ENCODE measurements at places on chromosomes 7 and 10.

- DNase-seq: no peak
These were observed 767 bp downstream of the KRIT1 start for GRCh38 chr7:92244808-92245486.

GRCh38 chr10:69506834-69507713 lies 55.8 kb downstream of the TSPAN15 start:
- DNase-seq: no peak

- DNase-seq: no peak
These were observed 29.2 kb downstream of the TACR2 start for GRCh38 chr10:69387500-69387899.

- DNase-seq: no peak
These were observed 3.6 kb downstream of the ELN start for GRCh38 chr7:74031403-74032190.

- no peak for DNase-seq
These were observed 291.9 kb downstream of the PARD3 start for GRCh38 chr10:34523017-34523767.

- DNase-seq: no peak
These were observed 22.3 kb downstream of the ZNF503 start for GRCh38 chr10:75379212-75379724.

- DNase-seq: no peak
These were observed 51.4 kb upstream of the SLC35B4 start for GRCh38 chr7:134367956-134368749.

DNA sequence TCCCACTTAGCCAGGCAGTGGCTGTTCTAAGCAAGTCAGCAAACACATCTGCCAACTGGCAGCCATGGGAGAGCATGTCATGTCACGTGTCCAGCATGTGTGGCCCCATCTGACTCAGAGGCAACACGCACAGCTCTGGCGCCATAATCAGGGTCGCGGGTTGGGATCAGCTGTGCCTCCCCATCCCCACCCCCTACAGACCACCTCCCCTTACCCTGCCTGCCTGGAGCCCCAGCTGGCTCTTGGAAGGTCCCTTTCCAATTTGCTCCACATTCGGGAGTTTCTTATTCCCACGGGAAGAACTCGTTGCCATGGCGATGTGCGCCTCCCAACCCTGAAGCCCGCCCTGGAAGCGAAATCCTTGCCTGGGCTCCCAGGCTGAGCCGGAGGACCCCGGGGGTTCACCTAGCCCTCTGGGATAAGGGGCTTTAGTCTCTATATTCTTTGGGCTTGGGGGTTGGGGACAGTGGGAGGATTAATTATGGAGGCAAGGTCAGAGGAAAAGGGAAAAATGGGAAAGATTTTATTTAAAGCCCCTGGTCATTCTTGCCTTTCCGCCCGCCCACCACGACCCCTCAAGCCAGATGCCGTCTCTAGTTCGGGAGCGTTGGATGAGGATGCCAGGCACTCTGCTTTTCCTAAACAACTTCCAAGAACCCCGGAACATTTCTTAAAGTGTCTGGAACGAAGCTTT lies 283.7 kb downstream of the ZEB1 start:
- DNase-seq: no peak

DNA sequence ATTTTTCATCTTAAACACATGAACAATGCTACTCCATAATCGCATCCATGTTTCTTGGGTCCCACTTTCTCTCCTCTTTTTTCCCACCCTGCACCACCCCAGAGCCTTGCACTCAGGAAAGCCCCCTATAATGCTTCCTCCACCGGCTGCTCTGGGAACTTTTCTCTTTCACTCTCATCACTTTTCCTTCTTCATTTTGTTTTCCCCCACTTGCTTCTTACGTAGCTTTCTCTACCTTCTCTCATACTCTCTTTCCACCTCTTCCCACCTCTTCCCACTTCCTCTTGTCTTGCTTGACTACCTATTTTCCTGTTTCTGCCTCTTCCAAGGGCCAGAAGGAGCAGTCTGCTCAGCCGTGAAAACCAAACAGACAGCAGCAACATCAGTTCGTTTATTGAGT lies 229.5 kb upstream of the RHOBTB1 start:
- no peak for DNase-seq

DNA sequence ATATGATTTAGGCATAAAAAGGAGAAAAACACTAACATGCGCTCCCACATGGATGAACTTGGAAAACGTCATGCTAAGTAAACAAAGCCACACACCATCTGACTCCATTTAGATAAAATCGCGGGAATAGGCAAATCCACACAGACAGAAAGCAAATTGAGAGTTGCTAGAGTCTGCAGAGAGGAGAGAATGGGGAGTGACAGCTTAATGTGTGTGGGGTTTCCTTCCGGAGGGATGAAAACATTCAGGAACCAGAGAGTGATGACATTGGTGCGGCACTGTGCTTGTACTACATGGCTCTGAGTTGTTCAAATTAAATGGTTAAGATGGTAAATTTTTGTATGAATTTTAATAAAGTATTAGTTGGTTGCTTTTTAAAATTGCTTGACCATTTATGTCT lies 482.9 kb upstream of the AKR1E2 start:
- DNase-seq: no peak

- no peak for DNase-seq
These were observed 55.4 kb upstream of the INHBA start for GRCh38 chr7:41758321-41758720.

- peak; percentile 70 for DNase-seq
These were observed 386 bp downstream of the ABHD11 start for GRCh38 chr7:73738220-73738611.

DNA sequence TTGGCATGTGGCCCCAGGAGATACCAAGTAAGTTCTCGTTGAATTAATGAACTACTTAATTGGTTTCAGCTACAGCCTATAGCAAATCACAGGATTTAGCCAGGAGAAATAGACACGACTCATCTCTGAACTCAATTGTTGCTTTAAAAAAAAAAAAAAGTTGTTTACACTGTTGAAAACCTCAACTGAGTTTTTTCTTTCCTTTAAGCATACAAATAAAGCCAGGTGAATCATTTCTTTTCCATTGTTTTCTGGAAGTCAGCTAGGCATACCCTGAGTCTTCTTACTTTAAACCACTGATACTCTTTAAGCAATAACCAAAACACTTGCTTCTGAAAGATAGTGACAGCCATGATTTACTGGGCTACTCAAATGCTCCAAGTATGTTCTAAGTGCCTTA lies 755 bp downstream of the FRMPD2 start:
- DNase-seq: no peak

DNA sequence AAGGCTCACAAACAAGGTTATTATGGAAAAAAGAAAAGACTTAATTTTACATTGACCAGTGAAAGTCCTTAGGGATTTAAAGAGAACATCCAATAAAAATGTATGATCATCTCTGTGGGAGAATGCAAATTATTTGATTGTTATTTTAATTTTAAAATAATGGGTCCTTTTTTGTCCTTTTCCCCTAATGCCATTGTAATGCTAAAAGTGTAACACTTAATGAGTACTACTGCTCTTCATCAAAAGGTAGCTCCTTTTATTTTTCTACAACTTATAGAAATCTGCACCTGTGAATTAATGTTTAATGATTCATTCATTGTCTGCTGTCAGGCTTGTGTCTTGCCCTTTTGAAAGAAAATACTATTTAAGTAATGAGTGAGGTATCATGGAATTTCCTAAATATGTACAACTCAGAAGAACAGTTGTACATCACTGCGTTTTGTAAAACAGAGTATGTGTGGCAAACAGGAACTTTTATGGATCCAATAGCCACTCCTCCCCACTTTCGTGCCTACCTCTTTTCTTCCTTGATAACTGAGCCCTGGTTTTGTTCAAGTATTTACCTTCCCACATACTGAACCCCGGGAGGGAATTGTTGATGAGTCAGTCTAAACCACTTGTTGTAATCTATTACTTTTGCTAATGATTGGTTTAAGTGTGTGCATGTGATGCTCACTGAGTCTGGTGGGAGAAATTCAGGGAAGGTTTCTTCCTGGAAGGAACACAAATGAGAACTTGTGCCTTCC lies 19.9 kb upstream of the TRUB1 start:
- DNase-seq: no peak

- no peak for DNase-seq
These were observed 105.5 kb downstream of the CUX1 start for GRCh38 chr7:101922631-101923601.

DNA sequence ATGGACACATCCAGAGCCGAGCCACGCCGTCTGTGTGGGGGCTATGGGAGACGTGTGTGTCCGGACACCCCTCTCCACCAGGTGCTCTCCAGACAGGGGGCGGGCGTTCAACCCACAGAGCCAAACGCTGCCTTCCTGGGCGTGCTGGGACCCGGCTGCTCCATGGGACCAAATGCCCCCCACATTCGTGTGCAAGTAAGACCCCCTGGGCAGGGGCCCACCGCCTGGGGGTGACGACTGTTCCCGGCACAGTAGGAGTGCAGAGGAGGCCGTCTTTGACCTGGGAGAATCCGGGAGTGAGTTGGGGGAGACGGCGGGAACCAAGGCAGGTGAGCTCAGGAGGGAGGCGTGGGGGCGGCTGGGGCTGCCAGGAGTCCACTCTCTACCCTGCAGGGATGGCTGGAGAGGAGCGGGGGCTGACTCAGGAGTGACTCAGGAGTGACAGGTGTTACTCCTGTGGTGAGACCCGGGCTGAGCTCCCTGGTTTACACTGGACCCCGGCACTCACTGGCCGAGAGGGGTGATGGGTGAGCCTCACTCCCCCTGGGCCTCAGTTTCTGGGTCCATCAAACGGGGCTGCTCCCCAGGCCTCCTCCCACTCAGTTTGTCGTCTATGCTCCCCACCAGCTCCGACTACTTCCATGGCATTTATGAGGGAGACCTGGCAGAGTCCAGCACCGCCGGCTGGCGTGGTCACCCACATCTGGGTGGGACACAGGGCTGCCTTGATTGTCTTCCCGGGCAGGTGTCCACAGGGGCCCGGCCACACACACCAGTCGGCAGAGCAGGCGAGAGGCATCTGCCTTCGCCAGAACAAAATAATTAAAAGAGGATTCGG lies 95.0 kb downstream of the MICALL2 start:
- DNase-seq: no peak

GRCh38 chr7:99201027-99201426 lies 6.9 kb downstream of the KPNA7 start:
- DNase-seq: no peak

DNA sequence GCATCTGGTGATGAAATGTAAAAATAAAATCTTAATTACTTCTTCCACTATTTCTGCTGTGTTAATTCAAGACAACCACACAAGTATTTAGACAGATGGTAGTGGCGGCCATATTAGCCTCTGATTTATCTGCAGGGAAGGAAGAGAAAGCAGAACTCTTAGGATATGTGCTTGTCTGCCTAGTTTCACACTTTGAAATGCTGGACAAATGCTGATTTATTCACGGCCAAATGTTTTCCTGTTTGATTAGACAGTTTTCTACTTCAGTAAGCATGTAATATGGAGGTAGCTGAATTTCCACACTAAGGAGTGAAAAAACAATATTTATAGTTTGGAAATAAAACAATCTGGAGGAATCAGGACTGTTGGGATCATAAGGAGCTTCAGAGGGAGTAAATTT lies 158.1 kb downstream of the AGMO start:
- no peak for DNase-seq

- no peak for DNase-seq
These were observed 183.0 kb downstream of the THSD7A start for GRCh38 chr7:11648980-11649379.

DNA sequence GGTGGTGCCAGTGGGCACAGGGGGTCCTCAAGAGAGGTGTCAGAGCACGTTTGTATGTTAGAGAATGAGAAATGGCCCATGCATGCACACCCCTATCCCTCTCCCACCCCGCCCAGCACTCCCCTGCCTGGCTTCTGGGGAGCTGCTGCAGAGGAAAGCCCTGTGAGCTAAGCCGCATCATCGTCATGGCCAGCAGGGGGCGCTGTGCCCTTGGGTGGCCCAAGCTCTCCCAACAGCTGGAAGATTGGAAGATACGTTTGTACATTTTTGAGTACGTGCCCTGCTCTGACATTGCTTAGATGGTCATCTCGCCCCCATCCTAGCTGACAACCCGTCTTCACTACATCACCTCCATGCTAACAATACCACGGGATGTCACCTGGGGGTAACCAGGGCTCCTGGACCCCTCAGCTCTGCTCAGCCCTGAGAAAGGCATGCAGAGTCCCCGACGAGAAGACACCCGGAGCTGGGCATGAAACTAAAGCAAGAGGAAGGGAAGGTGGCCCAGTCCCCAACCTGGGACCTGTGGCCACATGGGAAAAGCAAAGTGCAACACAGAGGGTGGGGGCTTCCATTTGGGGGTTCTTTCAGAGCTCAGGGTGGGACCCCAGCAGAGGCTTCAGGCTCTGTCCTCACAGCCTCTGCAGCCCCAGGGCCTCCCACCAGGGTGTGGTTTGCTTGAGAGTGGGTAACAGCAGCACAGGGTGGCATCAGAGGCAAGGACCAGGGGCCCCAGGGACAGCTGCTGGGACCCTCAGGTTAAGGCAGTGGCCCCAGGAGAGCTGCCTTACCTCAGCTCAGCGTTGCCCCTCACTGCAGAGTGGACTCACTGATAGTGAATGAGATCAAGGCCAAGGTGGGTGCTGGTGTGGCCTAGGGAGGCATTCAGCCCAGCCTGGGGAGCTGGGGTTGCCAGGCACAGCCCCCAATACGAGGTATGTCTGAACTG lies 136.6 kb downstream of the PTPN20 start:
- DNase-seq: peak; percentile 67

DNA sequence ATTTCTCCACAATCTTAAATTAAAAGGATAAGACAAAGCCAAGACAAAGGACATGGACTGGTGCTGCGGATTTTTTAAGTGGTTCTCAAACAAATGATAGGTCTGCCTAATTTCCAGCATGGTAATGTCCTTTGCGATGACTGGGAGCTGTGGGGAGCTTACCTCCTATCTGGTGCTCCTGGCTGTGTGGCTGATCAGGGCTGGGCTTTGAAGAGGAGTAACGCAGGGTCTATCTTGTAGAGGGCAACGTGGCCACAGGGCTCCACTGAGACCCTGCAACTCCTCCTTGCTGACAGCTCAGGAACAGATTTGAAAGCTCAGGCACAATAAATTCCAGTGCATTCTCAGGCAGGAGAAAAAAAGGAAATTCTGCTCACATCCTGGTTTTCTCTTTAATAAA lies 103.1 kb upstream of the SFMBT2 start:
- no peak for DNase-seq

DNA sequence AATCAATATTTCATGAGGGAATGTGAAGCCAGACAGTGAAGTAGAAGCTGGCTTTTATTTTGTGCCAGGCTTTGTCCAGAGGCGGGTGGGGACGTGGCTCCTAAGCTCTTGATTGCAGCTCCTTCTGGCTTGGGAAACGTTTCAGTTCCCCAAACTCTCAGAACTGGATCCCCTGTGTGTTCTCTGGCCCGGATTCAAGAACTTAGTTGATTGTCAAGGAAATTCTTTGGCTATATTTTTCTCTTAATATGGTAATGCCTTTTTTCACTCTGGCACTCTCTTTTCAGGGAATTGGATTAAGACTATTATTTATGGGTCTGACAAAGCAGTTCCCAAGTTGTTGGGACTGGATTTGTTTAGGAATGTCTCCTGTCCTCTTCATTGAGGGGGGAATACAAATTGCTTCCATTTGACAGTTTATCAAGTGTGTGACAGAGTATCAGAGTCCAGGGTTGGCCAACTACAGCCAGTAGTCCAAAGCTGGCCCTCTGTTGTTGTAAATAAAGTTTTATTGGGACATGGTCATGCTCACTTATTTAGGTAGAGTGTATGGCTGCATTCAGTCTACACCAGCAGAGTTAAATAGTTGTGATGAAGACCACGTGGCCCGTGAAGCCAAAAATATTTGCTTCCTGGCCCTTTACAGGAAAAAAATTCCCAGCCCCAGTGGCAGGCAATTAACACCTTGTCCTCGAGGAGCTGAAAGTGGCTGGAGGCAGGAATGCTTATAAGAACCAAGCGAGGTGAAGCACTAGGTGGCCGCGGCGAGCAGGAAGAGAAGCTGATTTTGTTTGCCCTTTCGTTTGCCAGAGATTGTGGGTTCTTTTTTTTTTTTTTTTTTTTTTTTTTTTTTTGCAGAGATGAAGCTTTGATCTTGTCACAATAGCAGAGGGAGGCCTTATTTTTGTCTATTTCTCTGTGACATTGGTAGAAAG lies 34.3 kb downstream of the HTRA1 start:
- no peak for DNase-seq
